ENCODE measurements at places on chromosomes 2 and 18.

DNA sequence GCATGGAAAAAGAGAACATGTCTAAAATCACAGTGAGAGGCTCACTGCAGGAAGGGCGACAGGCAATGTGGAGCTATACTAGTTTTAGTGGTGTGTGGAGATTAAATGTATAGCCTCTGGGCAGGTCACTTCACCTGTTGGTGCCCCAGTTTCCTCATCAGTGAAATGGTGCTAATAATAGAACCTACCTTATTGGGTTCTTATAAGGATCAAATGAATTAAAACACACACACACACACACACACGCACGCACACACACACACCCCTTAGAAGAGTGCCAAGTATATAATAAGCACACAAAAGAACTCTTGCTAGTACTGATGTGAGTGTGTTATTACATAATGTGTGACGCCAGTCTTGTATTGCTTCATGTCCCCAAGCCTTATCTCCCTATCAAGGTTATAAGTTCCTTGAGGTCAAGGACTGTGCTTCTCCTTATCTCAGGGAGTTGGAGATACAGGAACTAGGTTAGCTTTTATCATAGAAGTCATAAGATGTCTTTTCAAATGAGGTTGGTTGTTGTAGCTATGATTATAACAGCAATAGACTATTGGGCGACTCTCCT lies 98.0 kb upstream of the CXCR4 start:
- no peak for DNase-seq

DNA sequence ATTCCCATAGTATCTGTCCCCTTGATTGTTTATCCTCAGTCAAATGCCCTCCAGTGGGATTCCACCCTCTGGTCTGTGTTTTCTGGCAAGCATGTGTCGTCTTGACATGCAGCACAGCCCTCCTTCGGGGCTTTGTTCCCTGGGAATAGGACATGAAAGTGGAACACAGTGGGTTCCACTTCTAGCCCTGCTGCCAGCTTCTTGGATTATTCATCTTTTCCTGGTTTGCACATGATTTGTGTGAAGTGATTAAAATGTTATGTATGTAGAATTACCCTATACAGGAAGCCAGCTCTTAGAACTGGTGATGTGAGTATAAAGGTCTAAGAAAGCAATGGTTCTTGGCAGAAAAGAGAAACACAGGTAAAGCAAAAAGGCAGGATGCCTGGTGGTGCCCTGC lies 142.3 kb downstream of the TANC1 start:
- DNase-seq = no peak

DNA sequence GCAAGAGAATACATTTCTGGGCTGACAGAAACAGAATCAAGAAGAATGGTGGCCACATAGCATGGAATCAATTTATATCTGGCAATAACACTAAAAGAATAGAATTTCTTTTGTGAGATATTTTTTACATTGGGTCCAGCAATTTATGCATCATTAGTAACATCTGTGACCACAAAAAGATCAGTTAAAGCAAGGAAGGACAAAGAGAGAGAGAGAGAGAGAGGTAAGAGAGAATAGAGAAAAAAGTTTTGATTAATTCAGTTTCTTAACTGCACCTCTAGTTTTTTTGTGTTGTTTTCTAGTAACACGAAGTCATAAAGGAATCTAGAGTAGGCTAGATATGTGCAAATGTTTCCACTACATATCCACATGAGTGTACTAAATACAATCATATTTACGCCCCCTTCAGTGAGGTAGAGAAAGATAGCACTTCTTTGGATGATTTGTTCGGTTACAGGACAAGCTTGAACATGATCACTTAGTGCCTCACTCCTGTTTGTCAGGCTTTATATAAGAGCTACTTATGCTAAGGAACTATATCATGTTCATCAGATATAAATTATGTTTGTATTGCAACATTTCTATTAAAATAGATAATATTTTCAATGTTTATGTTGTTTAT lies 247.4 kb upstream of the COL3A1 start:
- DNase-seq = no peak

DNA sequence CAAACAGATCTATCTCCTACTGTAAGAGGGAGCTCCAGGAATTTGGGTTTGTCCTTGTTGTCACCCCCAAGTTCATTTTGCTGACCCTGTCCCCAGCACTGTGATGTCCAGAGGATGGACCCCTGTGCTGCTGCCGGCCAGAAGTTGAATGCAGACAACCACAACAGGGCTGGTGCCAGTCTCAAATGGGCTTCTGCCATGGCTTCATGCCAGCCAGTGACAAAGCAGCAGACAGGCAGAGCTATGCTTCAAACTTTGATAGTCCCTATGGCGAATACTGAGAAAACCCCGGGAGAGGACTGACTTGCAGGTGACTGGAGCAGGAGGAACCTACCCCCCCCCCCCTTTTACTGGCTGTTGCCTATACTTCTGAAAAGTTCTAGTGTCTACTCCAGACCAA lies 3.2 kb downstream of the SMAD7 start:
- no peak for DNase-seq

GRCh38 chr2:241417626-241418025 lies 61.5 kb downstream of the FARP2 start:
- DNase-seq = no peak

- no peak for DNase-seq
These were observed 100.2 kb upstream of the SULT1C3 start for GRCh38 chr2:108139521-108139920.

DNA sequence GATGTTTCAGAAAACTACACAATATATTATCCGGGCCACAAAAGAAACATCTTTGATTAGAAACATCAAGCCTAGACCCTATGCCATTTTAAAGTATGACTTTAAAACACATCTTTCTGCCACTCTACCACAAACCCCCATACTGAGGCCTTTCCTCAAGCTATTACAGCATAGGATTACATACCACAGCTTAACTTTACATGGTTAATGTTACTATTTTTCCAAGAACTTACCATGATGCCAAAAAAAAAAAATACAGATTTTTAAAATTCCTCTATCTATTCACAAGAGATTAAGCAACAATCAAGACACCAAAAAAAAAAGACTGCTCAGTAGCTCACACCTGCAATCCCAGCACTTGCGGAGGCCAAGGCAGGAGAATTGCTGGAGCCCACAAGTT lies 9.0 kb downstream of the NCKAP1 start:
- no peak for DNase-seq

- no peak for DNase-seq
These were observed 315.8 kb upstream of the POU3F3 start for GRCh38 chr2:104538077-104538476.

DNA sequence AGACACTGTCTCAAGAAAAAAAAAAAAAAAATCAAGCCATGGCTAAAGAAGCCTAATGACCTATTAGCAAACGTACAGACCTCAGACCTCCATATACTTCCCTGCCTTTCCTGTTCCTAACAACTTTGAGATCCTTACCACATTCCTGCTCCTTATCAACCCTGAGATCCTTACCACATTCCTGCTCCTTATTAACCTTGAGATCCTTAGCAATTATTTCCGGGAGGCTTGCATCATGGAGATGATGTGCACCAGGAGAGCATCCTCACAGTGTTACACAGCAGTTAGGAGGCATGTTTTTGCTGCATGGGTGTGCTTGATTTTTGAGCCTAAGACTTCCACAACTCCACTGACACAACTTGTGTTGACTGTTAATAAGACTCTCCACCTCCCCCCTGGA lies 54.6 kb upstream of the RASGRP3 start:
- DNase-seq = no peak

- no peak for DNase-seq
These were observed 605.6 kb upstream of the SETBP1 start for GRCh38 chr18:44075038-44075437.

DNA sequence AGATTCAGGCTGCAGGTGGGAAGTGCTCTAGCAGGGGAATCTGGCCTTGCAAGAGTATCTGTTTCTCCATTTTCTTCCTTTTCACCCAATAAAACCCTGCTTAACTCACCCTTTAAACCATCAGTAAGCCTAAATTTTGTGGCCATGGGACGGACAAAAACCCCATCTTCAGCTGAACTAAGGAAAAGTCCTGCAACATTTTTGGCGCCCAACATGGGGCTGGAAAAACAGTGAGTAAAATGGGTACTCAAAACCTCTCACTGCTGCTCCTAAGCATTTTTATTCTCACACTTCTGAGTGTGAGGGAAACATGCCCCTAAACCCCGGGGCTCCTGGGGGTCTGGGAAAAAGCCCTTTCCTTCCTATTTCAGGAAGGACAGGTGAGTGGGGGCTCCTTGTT lies 414.3 kb downstream of the ZNF804A start:
- no peak for DNase-seq

GRCh38 chr2:239405071-239405470 lies 4.3 kb upstream of the HDAC4 start:
- no peak for DNase-seq

DNA sequence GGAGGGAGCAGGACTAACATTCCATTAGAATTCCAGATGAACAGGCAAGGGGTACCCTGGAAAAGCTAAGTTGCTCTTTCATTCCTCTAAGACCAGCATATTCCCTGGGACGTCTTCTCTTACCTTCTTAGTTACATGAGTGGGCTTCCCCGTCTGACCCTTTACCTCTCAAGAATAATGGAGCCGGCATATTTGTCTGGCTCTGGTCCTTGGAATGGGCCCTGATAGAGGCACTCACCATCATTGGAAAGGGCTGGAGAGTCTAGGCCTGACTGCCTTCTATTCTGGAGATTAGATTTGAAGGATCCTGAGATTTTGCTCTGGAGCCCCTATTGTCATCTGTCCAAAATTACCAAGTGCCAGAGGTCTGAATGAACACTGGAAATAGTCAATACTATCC lies 347.5 kb downstream of the MYCN start:
- no peak for DNase-seq

DNA sequence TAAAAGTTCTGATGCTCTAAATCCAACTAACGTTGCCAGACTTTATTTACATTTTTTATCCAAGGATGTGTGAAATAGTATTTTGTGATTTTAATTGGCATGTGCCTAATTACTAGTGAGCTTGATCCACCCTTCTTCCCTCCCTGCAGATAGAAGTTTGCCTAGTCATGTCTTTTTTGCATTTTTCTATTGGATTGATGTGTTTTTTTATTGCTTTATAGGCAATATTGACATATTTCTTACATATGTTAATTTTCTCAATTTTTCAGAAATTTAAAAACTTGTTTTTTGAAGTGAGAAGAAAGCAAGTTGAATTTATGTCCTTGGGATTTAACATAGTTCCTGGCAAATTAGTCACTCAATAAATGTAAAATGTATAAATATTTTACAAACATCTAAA lies 56.4 kb downstream of the EML4 start:
- no peak for DNase-seq

DNA sequence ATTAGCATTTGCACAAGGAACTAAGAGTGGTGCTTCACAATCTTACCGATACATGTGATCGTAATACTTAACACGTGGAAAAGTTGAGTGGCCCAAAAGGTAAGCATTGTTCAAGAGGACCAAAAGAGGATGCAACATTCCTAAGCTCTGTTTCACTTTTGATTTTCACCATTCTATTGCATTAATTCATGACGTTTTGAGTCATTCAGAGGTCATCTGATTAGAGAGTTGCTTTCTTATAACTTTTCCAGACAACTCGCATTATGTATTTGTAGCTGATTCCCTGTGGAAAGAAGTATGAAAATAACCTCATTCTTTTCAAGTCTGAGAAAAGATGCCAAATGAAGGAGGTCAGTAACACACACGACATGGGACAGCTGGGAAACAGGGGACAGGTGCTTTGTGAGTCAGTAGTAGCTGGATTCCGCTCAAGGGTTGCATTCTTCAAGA lies 344.4 kb downstream of the RND3 start:
- no peak for DNase-seq

GRCh38 chr2:30336978-30337841 lies 105.9 kb downstream of the LBH start:
- no peak for DNase-seq

GRCh38 chr2:117635481-117635880 lies 179.0 kb upstream of the DDX18 start:
- no peak for DNase-seq

DNA sequence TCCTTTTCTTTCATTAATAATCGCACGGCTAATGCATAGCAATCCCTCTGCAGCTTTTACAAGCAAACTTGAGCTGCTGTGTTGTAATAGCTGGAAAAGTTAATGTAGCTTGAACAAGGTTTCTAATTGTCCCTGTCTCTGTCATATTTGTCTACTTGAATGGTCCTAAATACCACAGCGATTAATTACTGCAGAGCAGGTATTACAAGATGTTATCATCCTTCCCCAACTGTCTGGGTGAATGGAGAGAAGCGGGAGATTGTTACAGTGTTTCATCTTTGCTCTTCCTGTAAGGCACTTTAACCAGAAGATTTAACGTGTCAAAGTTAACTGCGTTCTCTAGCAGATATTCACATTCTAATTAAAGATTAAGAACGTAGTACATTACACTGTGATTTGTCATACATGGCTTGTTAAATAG lies 422.2 kb upstream of the POU3F3 start:
- DNase-seq = no peak

DNA sequence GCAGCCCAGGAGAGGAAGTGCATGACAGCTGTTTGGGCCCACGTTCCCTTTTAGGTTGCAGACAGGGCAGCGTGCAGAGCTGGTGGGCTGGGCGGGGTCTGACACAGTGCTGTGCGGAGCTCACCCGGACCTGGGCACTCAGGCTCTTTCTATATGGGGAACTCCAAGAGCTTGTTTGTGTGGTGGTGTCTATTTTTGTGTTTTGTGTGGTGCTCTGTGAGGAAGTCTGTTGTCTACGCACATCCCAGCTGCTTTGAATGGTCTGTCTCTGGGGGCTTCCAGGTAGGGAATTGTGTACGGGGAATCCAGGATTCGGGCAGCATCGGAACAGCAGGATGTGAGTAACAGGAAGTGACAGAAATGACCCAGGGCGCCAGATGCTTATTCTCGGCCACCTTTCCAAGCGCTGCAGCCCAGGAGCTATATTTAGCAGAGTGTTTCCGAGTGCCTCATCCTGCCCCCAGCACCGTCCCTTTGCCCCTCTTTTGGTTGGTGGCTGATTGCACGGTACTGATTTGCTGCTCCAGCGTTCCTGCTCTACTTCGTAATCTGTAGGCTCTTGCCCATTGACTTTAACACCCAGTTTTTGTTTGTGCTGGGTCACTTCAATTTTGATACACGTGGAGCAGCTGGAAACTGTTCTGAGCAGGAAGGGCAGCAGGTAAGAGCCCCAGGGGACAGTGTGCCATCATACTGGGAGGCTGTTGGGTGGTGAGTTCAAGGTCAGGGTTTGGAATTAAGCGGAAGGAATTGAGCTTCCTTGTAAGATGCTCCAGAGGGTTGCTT lies 64.7 kb downstream of the DGKD start:
- peak; percentile 19 for DNase-seq

DNA sequence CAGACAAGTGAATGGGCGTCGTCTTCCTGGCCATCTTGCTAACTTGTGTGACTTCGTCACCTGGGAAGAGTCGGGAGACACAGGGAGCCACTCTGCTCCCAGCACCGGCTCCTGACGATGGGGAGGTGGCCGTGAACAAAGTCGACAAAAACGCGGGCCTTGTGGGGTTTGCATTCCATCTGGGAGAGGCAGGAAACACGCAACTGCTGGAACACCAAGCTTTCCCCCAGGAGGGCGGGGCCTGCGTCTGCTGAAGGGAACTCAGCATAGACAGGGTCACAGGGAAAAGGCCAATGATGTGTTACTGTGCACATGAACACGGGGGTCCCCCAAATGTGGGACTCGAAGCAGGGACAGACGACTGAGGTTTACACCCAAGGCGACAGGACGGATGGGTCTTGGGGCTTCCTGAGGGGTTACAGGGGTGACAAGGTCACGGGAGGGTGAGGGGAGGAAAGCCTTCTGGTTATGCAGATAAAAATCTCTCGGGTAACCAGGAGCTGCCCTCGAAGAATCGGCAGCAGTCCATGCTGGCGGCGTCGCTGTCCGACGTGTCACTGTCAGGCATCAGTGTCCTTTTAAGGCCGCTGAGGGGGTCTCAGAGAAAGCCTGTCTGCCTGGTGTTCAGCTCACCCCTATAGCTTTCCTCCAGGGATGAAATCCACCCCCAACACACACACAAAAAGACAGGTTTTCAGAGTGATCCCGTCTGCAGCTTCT lies 28.2 kb upstream of the PRLH start:
- DNase-seq = no peak

Data from activated T-helper 1 cell treated with anti-CD3 and anti-CD28 coated beads, Interleukin-2, amount 50 U/mL, for 16 hours (primary cell).